Left lobe of liver (tissue), 2 donors: ENCODE measurements at places on chromosomes 11 and 22. TPM values are rescaled to one million over a fixed set of nuclear protein-coding genes. Genes with fewer than 3 reads are reported as not detected.

Gene APOA4
- 102 TPM for total RNA-seq

Gene PGR
- total RNA-seq: 0.23 TPM

Gene CYB5R2
- 2.8 TPM for total RNA-seq

Gene GLB1L2
- total RNA-seq: 0.48 TPM

Gene GLYAT
- total RNA-seq: 270 TPM

Gene PANX3
- not detected for total RNA-seq

Gene BTBD18
- not detected for total RNA-seq

Gene MRE11
- 3.9 TPM for total RNA-seq

Gene OR52E8
- total RNA-seq: not detected

Gene CTSW
- 0.63 TPM for total RNA-seq

Gene TMEM151A
- 0.10 TPM for total RNA-seq

Gene DTX4
- total RNA-seq: 19.9 TPM

GRCh38 chr22:49573109-49573765 lies 254.4 kb downstream of the BRD1 start:
- peak; percentile 28 for DNase-seq

GRCh38 chr22:43187171-43188099 lies 501 bp upstream of the TTLL12 start:
- peak; percentile 98 for DNase-seq

- DNase-seq: no peak
Observed at GRCh38 chr11:72595292-72595684, 78.9 kb downstream of the PDE2A start.

DNA sequence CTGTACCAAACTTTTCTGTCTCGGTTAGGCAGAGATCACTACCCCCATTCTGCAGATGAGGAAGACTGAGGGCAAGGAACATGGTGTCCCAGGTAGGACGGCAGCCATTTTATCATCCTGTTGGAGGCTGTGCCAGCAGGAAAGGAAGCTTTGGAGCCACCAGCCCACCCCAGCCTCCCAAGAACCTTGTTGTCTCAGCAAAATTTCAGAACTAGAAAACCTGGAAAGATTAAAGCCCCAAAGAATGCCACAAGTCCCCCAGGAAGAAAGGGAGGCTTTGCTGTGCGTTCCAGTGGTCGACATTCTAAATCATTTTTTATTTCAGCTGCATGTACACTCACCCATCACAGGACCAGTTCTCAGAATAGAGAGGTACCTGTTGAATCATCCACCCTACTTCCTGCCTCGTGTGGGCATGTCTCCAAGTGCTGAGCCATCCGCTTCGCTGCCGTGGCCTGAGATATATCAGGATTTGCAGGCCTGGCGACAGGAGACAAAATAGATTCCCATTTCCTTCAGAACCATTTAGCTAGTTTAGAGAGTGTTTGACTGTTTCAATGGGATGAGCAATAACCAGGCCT lies 13.0 kb upstream of the EIF3D start:
- DNase-seq: no peak

- DNase-seq: peak; percentile 51
Observed at GRCh38 chr11:76793391-76794291, 10.5 kb downstream of the TSKU start.

DNA sequence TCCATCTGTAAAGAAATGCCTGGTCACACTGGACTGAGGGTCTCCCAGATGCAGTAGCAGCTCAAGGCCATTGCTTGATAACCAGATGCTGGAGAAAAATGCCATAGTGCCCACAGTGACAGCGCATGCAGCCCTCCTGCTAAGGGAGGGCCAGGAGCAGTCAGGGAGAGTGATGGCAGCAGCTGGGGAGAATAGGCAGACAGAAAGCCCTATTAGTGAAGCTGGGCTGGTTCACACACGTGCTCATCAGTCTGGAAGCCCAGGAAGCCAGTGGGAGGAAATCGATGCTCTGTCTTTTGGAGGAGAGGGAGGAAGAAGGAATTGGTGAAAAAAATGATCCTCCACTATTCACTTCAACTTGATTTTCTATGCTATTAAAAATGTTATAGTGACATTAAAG lies 82.9 kb downstream of the OSBP2 start:
- DNase-seq: no peak

DNA sequence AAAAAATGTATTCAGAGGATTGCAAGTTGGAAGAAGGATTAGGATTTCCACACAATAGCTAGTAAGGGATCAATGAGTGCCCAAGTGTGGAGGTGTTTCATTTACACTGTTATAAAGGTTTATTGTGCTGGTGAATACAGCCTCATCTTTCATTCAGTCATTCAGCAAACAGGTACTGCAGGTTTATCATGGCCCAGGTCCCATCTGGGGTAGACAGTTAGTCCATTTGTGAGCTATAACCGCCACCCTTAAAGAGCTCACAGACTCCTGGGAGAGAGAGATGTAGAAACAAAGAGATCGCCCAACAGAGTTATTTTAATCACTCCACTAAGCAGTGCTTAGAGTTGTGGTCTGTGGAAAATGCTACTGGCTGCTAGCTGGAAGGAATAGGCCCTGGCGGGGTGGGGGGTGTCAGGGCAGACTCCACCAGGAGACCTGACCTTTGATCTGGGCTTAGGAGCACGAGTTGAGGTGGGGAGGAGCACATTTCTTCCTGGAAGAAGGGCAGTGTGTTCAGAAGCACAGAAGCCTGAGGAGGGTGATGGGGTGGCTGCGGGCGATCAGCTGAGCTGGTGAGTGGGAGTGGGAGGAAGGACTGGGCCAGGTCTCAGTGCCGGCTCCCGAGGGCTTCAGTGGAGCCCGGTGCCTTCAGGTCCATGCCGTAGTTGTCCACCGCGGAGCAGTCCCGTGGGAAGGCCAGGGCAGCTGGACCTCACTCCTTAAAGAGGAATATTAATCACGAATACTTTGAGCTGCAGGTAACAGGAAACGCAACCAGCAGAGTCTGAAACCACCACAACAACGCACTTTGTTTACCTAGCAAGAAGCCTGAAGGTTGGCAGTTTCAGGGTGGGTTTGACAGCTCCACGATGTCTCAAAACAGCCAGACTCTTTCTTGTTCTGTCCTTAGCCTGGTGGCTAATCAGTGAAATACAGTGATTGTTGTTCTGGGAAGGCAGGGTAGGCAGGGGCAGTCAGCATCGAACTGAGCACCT lies 11.2 kb downstream of the TOM1 start:
- DNase-seq: peak; percentile 47

DNA sequence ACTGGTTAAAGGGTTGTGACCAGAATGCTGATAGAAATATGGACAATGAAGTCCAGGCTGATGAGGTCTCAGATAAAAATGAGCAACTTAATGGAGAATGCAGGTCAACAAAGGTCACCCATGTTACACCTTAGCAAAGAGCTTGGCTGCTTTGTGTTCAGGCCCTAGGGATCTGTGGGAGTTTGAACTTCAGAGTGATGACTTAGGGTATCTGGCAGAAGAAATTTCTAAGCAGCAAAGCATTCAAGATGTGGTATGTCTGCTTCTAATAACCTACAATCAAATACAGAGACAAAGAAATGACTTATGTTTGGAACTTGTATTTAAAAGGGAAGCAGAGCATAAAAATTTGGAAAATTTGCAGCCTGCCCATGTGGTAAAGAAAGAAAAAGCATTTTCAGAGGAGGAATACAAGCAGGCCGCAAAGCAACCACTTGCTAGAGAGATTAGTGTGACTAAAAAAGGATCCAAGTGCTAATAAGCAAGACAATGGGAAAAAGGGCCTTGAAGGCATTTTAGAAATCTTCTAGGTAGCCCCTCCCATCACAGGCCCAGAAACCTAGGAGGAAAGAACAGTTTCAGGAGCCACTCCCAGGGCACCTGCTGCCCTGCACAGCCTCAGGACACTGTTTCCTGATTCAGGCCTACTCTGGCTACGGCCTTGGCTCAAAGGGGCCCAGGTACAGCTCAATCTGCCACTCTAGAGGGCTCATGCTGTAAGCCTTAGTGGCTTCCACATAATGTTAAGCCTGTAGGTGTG lies 41.3 kb downstream of the TNKS1BP1 start:
- DNase-seq: no peak

DNA sequence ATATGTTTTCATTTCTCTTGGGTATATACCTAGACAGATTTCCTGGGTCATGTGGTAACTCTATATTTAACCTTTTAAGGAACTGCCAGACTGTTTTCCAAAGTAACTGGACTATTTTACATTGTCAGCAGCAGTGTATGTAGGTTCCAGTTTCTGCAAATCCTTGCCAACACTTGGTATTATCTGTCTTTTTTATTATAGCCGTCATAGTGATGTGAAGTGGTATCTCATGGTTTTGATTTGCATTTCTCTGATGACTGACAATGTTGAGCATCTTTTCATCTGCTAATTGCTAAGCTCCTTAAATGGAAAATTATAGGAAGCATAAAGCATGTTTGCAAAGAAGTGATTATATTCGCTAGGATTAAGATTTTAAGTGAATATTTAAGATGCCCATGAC lies 13.9 kb downstream of the NNMT start:
- no peak for DNase-seq

GRCh38 chr11:635945-636510 lies 1.0 kb upstream of the DRD4 start:
- DNase-seq: no peak

GRCh38 chr11:44530413-44531115 lies 34.9 kb upstream of the CD82 start:
- DNase-seq: no peak

GRCh38 chr11:9330387-9331384 lies 16.3 kb upstream of the TMEM41B start:
- DNase-seq: no peak

DNA sequence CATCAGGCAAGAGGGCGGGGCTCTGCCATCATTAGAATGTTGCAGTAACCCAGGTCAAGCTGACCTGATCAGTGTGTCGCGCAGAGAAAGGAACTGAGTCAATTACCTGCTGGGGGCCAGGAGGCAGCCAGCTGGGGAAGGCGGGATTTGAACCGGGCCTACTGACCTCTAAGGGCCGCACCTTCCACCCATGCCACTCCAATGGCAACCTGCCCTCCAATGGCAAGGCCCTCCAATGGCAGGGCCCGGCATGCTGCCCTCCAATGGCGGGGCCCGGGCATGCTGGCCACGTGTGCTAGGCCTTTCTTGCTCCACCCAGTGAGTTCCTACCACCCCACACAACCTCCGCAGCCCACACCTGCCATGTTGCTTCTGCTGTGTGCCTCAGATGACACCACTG lies 407.6 kb downstream of the CTTN start:
- DNase-seq: no peak

DNA sequence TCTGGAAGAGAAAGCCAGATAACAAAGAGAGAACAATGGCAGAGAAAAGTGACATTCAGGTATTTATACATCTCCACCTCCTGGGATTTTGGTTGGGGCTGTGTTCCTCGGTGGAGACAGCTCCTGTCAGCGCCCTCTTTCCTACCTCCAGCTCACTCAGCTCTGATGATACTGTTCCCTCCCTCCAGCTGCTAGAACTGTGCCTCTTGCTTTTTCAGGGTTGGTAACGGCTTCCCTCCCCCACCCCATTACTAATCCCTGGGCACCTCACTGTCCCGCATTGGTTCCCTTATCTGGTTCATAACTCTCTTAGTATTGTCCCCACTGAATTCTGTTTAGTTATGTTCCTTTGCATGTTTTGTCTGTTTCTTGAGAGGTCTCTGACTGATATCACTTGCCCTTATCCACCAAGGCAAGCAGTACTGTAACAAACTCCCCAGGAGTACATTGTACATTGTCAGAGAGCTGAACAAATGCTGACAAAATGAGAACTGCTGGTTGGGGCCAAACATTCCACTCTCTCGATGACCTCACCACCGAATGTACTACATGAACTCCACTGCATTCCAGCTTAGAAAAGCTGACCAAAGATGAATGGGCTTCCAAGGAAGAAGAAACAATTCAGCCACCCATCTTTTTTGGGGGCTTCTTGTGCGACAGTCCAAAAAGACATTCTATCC lies 5.7 kb upstream of the FBXO3 start:
- DNase-seq: no peak

DNA sequence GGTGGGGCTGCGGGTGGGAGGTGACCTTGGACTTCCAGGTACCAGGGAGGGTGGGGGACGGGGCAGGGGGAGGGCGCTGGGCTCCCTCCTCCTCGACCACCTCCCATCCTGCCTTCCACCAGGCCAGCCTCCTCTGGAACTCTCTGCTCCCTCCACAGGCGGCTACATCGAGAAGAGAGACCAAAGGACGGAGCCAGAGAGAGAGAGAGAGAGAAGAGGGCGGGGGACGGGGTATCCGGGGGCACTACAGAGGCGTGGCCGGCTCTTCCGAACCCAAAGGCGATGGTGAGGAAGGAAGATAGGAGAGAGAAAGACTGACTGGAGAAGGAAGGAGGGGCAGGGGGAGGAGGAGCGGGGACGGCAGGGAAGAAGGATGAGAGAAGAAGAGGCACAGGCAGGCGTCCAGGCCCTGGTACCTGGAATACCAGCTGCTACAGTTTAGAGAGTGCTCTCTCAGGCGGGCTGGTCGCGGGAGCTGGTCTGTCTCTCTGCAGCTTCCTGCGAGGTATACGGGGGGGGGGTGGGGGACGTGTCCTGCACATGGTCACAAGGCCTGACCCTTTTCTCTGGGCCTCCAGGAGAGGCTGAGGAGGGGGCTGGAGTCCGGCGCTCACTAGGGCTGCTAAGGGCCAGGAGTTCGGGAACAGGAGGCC lies 38.0 kb downstream of the IGSF9B start:
- no peak for DNase-seq

- no peak for DNase-seq
Observed at GRCh38 chr22:18120857-18121256, 10.2 kb downstream of the TUBA8 start.

GRCh38 chr11:10480026-10480425 lies 25.0 kb downstream of the AMPD3 start:
- DNase-seq: peak; percentile 38

DNA sequence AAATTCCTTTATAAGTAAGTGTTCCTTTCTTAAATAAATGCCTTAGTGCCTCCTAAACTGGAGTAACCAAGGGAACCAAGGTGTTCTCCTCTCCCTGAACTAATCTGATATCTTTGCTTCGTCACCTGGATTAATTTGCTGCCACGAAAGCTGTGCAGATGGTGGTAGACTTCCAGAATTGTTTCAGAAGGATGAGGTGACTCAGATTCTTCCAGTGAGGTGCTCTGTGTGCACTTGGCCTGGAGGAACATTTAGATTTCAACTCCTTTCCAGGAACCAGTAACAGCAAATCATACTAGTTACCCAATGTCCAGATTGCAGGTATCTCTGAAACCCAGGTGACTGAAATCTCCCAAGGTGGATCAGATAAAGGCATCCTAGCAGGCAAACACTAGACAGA lies 181.9 kb downstream of the FAT3 start:
- DNase-seq: no peak

DNA sequence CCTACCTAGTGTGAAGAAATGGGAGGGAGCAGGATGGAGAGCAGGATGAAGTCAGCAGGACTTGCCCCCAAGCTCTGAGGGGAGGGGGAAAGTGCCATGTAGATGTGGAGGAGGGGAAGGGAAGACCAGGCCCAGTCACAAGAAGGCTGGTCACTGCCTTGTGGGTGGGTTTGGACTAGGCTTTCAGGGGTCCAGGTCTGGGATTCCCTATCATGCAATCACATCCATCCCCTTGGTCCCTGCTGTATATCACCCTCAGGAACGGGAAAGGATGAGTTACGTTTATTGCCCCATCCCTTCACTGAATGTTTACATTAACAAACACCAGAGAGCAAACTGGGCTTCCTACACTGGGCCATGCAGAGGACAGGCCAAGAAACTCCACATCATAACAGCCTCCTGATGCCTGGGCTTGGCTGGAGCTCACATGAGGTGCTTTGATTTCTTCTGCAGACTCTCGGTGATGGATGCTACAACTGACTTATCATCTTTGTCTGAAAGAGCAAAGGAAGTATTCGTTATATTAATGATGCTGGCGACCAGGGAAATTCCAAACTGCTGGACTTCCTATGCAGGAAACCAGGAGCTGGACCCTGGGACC lies 5.6 kb downstream of the TMEM86A start:
- DNase-seq: no peak

GRCh38 chr11:5881756-5882155 lies 1.3 kb downstream of the OR52E4 start:
- DNase-seq: no peak

- no peak for DNase-seq
Observed at GRCh38 chr11:17129003-17129402, 51.5 kb upstream of the RPS13 start.
